ENCODE measurements at places on chromosomes 13 and 19.

DNA sequence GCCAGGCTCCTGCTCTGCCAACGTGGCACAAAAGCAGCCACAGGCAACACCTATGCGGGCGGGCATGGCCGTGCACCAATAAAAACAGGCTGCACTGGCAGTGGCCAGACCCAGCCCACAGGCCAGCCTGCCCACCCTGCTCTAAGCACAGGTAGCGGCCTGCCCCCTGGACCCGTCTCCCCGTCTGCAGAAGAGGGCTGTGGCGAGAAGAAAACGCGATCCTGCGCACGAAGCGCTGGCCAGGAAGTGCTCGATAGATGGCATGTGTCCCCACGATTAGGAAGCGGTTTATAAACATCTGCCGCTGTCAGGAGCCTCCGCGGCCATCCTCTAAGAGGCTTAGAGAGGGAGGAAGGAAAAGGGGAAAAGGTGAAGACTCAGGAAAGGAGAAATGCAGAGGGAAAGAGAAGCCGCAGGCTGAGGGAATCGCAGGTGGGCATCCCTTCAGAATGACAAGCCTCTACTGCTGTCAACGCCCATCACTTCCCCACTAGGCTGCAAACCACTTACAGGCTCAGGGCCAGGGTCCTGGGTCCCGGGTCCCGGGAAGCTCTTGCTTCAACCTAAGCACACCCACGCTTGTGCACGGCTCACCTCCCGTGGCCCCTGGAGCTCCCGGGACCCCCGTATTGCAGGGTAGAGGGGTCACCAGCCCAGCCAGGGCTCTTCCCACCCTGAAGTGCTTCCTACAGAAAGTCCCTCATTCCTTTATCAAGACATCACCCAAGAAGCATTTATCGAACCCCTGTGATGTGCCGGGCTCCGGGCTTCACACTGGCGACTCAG lies 10.5 kb downstream of the MLLT1 start:
- no peak for DNase-seq

- no peak for DNase-seq
Measured at GRCh38 chr19:18408053-18408476, 10.6 kb upstream of the LRRC25 start.

DNA sequence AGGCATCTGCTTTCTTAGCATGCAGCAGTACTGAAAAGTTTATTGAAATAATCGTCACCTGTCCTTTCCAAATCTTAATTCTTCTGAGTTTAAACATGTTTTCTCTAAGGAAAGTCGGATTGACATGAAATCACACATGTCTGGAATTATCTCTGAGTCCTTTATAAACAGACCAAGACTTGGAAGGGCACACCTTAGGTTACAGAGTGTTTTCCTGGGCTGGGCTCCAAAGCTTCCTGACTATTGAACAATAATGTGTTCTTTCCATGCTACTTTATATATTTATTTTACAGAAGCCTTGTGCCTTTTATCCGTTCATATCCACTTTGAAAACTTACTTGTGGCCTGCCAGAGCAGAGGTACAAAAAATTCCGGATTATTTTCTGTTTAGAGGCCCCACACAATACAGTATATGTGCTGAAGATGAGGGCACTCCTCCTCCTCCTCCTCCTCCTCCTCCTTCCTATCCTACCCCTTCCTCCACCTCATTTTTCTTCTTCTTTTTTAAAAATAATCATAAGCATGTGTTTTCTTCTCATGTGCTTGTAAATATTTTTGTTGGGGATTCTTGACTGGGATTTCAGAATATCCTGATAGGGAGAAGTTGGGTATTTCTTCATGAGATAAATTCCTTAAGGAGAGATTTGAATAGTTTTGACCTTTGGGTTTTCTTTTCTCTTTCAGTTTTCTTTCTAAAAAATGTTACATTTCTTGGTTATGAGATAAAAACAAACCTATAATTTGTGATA lies 52.3 kb downstream of the LRCH1 start:
- DNase-seq: no peak

DNA sequence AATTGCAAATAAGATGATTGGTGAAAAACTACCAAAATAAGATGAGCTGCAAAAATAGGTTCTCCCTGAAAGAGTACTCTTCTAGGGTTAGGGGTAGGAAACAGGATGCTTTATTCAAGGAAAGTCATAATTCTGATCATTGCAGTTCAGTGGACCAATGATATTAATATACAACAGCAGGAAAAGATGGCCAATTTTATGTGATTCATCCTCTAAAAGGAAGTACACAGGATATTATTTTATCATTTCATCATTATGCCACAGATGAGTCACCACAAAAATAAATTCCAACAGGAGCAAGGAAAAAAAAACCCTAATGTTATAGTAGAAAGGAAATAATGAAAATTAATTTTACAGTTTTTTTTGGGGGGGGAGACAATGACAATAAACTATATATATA lies 205.0 kb downstream of the NALCN start:
- peak; percentile 12 for DNase-seq

- no peak for DNase-seq
Measured at GRCh38 chr13:77065461-77066147, 38.6 kb upstream of the FBXL3 start.

DNA sequence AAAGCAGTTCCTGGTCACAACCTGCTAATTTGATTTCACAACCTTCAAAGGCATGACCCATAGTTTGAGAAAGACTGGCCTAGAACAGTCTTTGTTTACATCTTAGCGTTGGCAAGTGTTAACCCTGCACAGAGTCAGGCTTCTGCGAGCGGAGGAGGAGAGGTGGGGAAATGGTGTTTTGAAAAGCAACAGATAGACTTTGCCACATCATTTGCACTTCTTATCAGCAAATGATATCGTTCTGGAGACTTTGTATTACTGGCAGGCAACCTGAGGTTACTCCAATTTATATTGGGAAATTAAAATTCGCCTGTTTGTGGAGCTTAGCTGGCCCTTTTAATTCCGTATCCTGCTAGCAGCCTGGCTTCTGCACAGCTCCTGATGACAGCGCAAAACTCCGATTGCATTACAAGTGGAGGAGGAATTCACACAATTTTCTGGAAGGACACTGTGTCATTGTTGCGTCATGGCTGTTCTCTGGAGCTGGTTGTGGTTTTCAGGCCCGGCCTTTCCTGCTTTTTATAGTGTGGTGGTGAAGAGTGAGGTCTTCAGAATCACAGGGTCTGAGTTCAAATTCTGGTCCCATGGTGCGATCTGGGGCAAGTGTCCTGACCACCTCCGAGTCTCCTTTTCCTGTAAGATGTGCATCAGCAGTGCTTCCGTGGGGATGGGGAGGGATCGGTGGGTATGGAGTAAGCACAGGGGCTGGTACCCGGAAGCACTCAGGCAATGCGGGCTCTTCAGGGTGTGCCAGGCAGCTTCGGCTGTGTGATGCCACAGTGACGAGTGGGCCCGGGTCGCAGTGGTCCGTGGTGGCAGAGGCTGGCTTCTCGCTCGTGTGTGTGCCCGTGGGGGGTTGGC lies 49.1 kb upstream of the EHD2 start:
- DNase-seq: peak; percentile 97

- no peak for DNase-seq
Measured at GRCh38 chr13:56424246-56424645, 716.5 kb upstream of the PRR20A start.

DNA sequence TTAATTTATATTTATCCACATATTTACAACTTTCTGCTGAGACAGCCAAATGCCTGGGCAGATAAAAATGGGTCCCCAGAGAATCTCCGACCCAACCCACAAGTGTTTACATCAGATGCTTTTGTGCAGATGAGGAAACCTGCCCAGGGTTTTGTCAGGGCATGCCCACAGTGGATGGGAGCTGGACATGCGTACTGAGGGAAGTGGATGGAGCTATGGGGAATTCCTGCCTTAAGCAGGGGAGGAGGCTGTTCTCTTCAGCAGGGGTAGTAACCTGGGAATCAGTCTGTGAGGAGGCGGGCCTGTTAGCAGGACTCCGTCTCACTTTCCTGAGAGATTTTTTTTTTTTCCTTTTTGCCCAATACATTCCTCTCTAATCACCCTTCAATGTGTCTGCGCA lies 122.9 kb downstream of the RFC3 start:
- DNase-seq: no peak

GRCh38 chr19:31334849-31335624 lies 14.2 kb downstream of the TSHZ3 start:
- DNase-seq: no peak

- DNase-seq: no peak
Measured at GRCh38 chr13:23509781-23510543, 60.2 kb upstream of the TNFRSF19 start.

DNA sequence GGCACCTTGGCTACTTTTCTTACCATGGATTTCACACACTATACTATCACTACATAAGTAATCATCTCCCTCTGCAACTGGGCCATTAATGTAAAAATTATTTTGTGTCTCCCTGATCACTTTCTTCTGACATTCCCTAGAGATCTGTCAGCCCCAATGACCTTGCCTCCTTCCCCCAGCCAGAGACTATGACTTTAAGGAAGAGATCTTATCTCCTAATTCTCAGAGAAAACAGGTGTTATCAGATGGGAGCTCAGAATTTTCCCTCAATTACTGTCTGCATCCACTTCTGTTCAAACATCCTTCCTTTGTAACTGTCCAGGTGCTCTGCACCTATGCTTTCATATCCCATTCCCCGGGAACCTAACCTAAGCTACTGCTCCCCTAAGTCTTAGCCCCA lies 397.5 kb downstream of the DIAPH3 start:
- no peak for DNase-seq

GRCh38 chr13:96621634-96622183 lies 372.6 kb downstream of the OXGR1 start:
- no peak for DNase-seq

DNA sequence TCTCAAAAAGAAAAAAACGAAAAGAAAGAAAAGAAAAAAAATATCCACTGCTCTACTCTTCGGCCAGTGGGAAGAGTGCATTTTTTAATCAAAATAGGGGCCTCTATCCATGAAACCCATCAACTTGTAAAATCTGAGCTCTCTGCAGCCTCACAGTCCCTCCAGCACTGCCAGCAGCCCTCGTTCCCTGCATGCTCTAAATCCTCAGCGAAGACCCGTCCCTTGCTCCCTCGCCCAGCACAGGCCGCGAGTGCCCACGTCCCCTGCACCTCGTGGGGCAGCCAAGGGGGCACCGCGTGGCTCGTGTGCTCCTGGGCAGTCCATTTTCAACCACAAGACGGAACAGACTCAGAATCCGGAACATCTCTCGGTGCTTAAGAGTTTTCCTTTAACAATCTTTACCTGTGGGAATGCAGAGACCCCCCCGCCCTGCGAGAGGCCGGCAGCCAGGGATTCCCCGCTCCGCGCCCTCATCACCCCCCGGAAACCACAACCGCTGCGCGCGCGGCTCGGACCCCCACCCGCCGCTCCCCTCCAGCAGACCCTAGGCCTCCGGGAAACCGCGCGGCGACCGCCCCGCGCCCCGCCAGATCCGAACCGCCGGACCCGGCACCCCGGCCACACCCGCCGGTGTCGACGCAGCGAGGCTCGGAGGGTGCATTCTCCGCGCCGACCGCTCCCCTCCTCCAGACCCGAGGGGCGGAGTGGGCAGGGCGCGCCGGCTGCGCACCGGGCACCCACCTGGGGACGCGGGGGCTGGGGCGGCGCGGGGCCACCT lies 638 bp downstream of the ANKRD27 start:
- no peak for DNase-seq

DNA sequence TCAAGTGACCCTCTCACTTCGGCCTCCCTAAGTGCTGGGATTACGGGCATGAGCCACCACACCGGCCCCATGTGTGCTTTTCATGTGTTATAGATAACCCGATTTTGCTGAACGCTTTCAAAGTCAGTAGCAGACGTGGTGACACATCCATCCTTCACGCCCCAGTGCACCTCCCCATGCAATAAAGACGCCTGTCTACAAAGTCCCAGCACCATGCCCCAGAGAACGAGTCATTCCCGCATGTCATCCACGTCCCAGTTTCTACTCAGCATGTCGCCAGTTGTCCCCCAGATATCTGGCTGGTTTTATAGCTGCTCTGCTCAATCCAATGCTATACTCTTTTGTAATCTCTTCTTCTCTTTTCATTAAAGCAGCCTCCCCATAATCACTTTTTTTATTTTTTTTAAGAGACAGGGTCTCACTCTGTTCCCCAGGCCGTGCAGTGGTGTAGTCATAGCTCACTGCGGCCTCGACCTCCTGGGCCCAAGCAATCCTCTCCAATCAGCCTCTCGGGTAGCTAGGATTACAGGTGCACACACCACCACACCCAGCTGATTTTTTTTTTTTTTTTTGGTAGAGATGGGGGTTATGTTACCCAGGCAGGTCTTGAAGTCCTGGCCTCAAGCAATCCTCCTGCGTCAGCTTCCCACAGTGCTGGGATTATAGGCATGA lies 42.5 kb downstream of the DNM2 start:
- DNase-seq: no peak

DNA sequence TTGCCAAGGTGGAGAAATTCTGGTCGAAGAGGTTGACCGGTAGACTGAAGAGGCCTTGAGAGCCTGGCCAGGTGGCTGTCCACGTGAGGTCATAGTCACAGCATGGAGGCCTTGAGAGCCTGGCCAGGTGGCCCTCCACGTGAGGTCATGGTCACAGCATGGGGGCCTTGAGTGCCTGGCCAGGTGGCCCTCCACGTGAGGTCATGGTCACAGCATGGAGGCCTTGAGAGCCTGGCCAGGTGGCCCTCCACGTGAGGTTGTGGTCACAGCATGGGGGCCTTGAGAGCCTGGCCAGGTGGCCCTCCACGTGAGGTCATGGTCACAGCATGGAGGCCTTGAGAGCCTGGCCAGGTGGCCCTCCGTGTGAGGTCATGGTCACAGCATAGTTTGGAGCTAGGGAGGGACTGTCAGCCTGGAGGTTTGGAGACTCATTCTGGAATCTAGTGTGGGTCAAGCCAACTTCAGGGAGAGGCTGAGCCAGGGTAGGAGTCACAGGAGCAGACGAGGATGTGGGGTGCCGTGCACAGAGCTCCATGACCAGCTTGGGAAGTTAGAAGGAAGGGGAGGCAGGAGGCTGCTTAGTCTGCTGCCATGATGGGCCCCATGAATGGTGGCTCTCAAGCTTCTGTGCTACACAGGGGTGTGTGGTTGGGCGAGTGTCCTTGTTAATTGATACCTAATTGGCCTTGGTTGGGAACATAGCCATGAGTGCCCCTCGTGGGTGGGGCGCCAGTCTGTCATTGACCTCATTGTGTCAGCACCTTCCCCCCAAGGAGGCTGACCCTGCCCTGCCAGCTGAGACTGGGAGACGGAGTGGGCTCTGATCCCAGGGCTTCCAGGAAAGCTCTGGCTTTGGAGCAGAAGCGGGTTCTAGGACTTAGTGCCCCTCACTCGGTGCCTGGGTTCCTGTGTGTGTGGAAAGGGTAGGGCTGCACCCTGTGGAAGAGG lies 4.0 kb downstream of the LENG9 start:
- no peak for DNase-seq

DNA sequence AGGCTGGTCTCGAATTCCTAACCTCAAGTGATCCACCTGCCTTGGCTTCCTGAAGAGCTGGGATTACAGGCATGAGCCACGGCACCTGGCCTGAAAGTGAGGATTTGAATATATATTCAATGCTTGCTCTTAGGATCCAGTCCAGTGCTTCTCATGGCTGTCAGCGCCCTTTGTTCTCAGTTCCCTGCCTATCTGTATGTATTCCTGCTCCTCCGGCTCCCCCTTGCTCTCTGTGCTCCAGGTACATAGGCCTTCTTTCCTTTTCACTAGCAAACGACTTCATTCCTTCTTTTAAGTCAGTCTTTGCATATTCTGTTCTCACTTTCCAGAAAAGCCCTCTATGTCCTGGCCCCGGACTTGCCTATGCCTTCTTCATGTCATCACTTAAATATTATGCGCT lies 232.8 kb downstream of the DACH1 start:
- DNase-seq: no peak

Measured in GM04504 (cell line).